Activated CD8-positive, alpha-beta T cell treated with anti-CD3 and anti-CD28 coated beads for 36 hours (primary cell): ENCODE measurements at places on chromosomes 3 and 15. TPM values are rescaled to one million over a fixed set of nuclear protein-coding genes. Genes with fewer than 3 reads are reported as not detected.

DNA sequence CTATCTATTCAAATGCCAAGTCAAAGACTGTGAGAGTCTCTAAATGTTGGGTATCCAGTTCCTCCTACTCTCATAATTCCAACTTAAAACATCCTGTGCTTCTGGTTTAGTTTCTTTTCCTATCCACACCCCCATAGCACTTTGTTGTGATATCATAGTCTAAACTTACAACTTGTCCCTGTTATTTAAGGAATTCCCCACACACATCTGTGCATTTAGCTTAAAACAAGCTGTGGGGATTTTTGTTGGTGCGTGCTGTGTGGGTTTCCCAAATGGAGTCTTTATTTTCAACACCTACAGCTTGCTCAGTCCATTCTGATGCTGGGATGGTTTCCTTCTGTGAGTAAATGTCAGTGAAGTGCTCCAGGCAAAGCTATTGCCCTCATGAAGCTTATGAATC, 167.3 kb downstream of the GMNC start:
- no peak for DNase-seq

Gene SPATA12
- total RNA-seq = not detected

DNA sequence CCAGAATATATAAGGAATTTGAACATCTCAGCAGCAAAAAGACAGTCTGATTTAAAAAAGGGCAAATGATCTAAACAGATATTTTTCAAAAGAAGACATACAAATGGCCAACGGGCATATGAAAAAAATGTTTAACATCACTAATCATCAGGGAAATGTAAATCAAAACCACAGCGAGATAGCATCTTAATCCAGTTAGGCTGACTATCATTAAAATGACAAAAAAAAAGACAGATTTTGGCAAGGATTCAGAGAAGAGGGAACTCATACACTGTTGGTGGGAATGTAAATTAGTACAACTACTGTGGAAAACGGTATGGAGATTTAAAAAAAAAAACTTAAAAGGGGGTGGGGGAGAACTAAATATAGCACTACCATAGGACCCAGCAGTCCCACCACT, 47.9 kb downstream of the RNF13 start:
- no peak for DNase-seq

- no peak for DNase-seq
Observed at GRCh38 chr15:84985158-84985557, 3.5 kb downstream of the PDE8A start.

- no peak for DNase-seq
Observed at GRCh38 chr15:68489421-68489820, 57.5 kb upstream of the ITGA11 start.
